Transverse colon (tissue), 4 donors: ENCODE measurements at places on chromosomes 16 and 17. TPM values are rescaled to one million over a fixed set of nuclear protein-coding genes. Genes with fewer than 3 reads are reported as not detected.

The CTRB2 gene
- total RNA-seq, result not detected

The ADGRG1 gene
- 40.0 TPM for total RNA-seq

The CRISPLD2 gene
- total RNA-seq, result 73.2 TPM

GRCh38 chr17:8163978-8164814 lies 1.4 kb upstream of the VAMP2 start:
- peak; percentile 82 for DNase-seq
- H3K27ac ChIP-seq, result peak overlapping the region; percentile 96
- H3K27me3 ChIP-seq, result no peaks in the 10 kb centered on the region
- peaks cover 29% of the 10 kb centered on the region for H3K4me1 ChIP-seq
- H3K4me3 ChIP-seq, result no peak overlapping the region
